Stimulated activated CD4-positive, alpha-beta T cell treated with anti-CD3 and anti-CD28 coated beads, Interleukin-4, amount 100 ng/mL, for 48 hours (primary cell): ENCODE measurements at places on chromosomes 3 and 15.

DNA sequence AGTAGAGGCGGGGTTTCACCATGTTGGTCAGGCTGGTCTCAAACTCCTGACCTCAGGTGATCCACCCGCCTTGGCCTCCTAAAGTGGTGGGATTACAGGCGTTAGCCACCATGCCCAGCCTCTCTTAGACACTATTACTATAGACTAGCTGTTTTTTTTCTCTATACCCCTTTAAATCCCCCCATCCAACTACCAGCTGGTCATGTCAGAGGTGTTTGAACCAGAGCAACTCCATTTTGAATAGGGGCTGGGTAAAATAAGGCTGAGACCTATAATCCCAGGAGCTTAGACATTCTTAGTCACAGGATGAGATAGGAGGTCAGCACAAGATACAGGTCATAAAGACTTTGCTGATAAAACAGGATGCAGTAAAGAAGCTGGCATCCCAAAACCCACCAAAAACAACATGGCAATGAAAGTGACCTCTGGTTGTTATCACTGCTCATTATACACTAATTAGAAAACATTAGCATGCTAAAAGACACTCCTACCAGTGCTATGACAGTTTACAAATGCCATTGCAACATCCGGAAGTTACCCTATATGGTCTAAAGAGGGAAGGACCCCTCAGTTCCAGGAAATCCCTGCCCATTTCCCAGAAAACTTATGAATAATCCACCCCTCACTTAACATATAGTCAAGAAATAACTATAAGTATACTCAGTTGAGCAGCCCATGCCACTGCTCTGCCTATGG, 57.8 kb upstream of the GPD1L start:
- DNase-seq, result no peak

- DNase-seq, result no peak
Observed at GRCh38 chr3:66907136-66907535, 91.0 kb upstream of the KBTBD8 start.

DNA sequence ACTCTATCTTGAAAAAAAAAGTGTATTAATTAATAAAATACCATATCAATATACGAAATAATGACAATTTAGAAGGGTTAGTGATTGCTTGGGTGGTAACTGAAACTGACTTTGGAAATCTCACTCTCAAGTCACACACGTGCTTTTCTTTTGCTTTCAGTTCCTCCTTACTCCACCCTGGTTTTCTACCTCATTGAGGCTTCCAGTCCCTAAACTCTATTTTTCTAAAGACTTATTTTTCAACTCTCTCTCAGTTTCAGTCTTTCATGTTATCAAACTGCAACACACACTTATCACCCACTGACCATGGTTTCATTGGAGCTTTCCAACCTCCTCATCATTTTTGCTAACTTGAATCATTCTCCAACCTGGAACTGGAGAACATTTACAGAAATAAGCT, 23.5 kb downstream of the IL12A start:
- DNase-seq, result no peak

DNA sequence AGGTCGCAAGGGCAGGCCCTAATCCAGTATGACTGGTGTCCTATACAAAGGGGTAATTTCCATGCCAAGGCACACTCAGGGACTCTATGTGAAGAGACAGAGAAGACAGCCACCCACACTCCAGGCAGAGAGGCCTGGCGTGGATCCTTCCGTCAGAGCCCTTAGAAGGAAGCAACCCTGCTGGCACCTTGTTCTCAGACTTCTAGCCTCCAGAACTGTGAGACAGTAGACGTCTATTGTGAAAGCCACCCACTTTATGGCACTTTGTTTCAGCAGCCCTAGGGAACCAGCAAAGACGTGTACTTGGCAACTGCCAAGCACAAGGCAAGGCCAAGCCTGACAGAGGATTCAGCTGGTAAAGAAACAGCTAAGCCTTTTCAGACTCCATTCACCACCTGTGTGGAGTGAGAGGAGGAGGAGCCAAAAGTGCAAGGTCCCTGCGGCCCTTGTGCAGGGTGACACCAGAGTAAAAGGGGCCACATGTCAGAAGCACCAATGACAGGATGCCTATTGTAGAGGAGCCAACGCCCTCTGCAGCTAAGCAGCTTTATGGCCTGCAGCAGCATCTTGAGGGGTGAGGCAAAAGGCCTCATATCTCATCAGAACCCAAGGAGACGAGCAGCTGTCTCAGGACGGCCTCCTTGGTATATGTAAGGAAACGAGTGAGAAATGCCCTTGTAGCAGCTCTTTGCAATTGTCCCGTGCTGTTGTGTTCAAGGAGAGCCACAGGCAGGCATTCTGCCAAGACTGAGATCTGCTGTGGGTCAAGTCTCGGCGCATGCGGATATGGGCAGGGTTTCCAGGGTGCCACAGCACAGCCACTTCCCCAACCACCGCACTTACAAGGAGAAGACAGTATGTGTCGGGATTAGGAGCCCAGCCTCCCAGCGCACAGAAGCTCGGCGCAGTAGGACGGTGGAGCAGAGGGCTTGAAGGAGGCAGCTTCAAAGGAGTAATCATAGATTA, 121.5 kb upstream of the LIPC start:
- DNase-seq, result no peak

DNA sequence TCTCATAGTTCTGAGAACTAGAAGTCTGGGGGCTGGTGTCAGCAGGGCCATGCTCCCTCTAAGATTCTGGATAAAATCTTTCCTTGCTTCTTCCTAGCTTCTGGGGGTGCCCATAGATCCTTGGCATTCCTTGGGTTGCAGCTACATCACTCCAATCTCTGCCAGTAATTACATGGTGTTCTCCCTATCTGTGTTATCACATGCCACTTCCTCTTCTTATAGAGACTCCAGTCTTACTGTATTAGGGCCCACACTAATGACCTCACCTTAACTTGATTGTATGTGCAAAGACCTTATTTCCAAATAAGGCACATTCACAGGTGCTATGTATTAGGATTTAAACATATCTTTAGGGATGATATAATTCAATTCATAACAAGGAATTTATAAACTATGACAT, 618.5 kb downstream of the FGF12 start:
- DNase-seq, result no peak

DNA sequence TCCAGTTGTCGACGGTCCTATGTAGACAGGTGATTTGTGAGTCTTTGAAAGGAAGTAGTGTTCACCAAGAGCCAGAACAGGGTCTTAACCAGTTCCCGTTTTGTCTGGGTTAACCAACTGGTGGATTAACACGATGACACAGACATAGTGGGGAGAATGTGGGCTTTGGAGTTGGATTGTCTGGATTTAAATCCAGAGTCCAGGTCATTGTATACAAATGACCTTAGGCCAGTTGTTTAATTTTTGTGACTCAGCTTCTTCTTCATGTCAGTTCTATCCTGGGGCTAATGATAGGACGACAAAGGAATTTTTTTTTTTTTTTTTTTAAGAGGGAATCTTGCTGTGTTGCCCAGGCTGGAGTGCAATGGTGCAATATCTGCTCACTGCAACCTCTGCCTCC, 126.7 kb downstream of the LPP start:
- DNase-seq, result no peak

GRCh38 chr3:188720215-188720614, 451.6 kb upstream of the TPRG1 start:
- no peak for DNase-seq

DNA sequence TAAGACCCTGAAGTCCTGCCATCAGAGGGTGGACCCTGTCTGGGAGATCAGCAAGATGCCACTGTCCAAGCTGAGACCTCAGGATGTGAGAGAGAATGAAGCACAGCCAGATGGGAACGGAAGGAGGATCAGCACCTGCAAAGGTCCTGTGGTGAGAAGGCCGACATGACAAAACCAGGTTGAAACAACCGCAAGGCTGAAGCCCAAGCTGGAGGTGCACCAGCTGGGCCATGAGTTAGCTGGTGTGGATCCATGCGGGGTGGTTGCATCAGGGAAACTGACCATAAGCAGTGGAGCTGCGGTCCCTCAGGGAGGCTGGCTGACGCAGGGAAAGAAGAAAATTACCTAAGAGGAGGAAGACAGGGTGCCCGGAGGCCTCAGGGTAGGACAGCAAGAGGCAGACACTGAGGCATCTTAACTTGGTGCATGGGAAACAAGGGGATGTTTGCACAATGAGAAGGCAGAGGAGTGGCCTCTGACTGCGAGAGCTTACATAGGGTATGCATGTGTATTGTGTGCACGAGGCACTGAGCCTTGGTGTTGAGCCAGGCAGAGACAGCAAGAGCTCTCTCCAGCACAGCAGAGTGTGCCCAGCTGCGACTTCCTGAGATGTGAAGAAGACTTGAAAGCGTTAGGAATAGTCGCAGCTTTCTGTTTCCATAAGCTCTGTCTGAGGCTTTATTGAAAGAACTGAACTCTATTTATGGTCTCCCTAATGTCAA, 497.7 kb downstream of the OCA2 start:
- DNase-seq, result no peak

GRCh38 chr3:140842984-140843649, 98.5 kb upstream of the SLC25A36 start:
- no peak for DNase-seq

- no peak for DNase-seq
Observed at GRCh38 chr3:36210840-36211651, 169.3 kb upstream of the STAC start.
